ENCODE measurements at places on chromosomes 7 and 10.

DNA sequence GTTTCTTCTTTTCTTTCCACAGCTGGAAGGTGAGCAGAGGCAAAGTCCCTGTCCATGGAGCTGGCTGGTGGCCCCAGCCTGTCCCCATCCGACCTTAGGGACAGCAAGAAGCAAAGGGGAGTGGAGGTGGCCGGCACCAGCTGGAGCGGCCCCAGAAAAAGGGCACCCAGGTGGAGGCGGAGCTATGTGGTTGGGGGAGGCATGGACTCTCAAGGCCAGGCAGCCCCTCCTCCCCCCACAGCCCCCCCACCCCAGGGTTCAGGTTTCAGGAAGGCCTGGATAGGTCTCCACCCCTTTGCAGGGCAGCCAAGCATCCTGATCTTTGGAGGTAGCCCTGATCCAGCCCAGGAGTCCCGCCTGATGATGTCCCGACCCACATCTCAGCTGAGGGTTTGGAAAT is at the start of gene SSC4D:
TSS of gene SSC4D (minus strand) at position 161 of the 400 bp plus-strand sequence. CDS start 5,258 bp downstream, outside the sequence.
- DNase-seq: no peak

- DNase-seq: no peak
These were observed 139.7 kb downstream of the ADK start for GRCh38 chr10:74290708-74291107.

GRCh38 chr10:133180965-133181639 is 21.1 kb downstream of the KNDC1 start:
- DNase-seq: no peak

DNA sequence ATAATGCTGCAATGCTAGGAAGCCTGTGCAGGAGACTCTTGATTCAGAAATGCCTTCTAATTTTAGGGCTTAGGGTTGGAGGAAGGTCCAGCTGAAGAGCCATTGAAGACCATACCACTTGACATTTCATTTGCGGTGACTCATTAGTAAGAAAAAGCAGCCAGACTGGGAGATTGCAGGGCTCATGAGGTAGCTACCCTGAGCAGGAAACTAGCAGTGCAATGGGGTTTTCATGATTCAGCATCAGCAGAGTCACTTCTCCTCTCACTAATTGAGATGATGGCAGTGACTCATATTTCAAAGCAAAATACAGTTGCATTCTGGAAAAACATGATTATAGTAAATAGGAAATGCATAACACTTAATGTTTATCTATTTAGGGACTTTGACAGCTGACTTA is 434.1 kb downstream of the DNAJB9 start:
- no peak for DNase-seq

- DNase-seq: no peak
These were observed 36.0 kb downstream of the AGR3 start for GRCh38 chr7:16845746-16846145.

- no peak for DNase-seq
These were observed 352.6 kb downstream of the PRPF18 start for GRCh38 chr10:13939391-13939790.

- no peak for DNase-seq
These were observed 187.9 kb downstream of the DPY19L1 start for GRCh38 chr7:34849163-34849960.

DNA sequence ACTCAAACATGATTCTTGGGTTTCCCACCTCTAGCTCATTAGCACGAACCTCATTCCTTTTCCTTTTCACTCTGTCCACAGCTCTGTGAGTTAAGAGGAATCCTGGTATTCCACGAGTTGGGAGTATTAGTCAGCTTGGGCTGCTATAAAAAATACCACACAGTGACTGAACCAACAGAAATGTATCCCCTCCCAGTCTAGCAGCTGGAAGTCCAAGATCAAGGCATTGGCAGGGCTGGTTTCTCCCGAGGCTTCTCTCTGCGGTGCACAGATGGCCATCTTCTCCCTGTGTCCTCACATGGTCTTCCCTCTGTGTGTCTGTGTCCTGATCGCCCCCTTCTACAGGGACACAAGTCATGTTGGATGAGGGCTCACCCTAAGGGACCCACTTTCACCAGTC is 261.6 kb downstream of the TNS3 start:
- DNase-seq: no peak

GRCh38 chr10:12782537-12782936 is 219.0 kb downstream of the CCDC3 start:
- peak; percentile 66 for DNase-seq

DNA sequence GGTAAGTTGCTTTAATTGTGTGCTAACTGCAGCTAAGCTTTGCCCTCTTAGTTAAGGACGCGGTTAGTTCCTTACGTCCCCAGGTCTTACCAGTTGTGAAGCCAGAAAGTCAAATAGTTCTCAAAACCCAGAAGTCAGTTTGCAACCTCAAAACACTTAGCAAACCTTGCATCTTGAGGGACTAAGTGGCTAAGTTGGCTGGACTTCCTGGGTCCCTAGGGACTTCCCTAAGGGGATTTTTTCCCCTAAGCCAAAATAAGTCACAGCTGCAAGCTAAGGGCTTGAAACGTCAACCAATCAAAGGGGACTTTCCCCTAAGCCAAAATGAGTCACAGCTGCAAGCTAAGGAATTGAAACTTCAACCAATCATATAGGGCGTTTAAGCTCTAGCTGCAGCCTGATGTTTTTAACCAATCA is 36.2 kb upstream of the HECW1 start:
- peak; percentile 27 for DNase-seq

DNA sequence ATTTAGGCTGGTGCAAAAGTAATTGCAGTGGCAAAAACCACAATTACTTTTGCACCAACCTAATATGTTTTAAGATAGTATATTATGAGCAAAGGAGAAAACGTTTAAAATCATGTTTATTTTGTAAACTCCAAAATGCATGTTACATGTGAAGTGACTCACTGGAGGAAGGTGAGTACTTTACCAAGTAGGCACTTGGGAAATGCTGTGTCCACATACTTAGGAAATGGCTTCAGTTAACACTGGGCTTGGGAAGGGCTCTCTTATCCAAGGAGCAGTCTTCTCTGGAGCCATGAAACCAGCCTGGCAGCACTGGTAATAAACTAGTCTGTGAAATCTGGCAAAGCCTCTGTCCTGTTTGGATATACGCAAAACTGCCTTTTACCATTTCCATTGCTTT is 4.4 kb downstream of the RPS24 start:
- no peak for DNase-seq

Measured in activated T-cell treated with anti-CD3 and anti-CD28 coated beads, Interleukin-2, amount 50 U/mL, for 48 hours (primary cell).